ENCODE measurements at places on chromosomes 4 and X.

GRCh38 chr4:87052615-87053014 is 117.8 kb downstream of the AFF1 start:
- no peak for DNase-seq

- DNase-seq = no peak
Measured at GRCh38 chr4:137389911-137390520, 142.3 kb downstream of the PCDH18 start.

DNA sequence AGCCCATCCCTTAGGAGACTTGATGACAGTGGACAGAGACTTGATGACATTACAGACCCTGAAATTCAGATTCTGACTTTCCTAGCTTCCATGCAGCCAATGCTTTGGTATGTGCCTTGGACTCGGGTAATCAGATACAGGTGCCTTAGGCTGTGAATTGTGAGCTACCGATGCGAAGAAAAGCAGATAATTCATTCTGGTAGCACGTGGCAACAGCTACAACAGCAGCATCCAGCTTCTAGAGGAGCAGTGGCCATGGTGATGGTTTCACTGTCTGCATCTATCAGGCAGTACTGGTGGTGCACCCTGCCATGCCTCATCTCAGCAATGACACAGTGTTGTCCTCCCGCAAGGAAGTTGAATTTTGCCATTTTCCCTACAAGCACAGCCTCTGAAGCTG is 126.9 kb upstream of the TAPT1 start:
- no peak for DNase-seq

DNA sequence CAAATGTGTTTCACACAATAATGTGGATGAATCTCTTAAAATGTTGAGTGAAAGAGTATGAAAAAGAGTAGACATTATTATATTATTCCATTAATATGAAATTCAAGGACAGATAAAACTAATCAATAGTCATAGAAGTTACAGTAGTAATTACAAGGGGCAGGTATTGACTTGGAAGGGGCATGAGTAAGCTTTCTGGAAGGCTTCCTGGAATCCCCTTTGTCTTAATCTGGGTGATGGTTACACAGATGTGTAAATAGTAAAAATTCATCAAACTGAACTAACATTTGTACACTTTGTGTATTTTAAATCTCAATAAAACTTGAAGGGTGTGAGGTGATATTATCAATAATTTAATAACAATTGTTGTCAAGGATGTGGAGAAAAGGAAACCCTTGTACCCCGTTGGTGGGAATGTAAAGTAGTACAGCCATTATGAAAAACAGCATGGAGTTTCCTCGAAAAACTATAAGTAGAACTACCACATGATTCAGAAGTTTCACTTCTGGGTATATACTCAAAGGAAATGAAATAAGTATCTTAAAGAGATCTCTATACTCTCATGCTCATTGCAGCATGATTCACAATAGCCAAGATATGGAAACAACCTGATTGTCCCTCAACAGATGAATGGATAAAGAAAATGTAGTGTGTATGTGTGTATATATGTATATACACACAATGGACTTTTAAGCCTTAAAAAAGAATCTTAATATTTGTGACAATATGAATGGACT is 96.9 kb upstream of the MID1IP1 start:
- DNase-seq = no peak

DNA sequence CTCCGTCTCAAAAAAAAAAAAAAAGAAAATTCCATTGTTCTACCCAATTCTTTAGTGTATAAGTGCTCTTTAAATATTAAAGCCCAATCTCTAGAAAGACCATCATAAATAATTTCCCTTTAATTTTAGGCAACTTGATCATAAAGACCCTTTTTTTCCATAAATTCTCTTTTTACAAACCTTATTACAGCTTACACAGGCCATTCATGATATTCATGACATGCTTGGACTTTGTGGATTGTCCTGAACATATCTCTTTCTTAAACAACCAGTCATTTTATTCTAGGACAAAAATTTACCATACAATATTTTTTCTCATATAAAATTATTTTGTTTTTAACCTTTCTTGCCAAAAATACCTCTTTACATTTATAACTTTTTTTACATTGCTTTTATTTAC is 30.5 kb downstream of the TLR8 start:
- no peak for DNase-seq

DNA sequence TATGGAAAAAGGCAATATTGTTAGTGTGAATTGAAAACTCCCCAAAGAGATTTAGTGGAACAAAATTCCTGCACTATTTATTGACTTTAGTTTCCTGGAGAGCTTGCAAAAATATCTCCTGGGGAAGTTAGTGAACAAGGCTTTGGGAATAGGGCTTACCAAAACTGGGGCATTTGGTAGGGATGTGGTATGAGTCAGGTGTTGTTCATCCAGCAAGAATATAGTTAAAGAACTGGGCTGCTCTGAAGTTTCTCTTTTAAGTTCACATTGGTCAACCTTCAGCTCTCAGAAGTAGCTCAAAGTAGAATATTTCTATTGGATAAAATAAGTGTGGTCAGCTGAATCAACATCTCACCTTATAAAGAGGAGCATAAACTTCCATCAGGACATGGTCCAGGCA is 185.0 kb downstream of the CPE start:
- DNase-seq = no peak

DNA sequence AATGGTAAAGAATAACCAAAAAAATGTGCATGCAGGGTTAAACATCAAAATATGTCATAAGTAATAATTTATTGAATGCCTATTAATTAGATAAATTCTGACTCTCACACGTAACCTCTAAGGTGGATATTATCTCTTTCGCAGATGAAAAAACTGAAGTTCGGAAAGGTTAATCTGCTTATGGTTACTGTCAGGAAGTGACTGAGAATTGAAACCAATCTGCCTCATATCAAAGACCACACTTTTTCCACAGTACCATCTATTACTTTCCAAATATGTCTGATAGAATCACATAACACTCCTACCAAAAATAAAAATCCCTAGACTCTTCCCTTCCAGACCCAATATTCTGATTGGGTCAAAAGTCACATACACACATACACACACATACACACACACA is 6.2 kb downstream of the CHIC2 start:
- DNase-seq = no peak

- no peak for DNase-seq
Measured at GRCh38 chr4:6500481-6501140, 28.2 kb upstream of the PPP2R2C start.

- DNase-seq = no peak
Measured at GRCh38 chrX:11319806-11320520, 26.8 kb downstream of the AMELX start.

GRCh38 chr4:27100713-27101112 is 240.1 kb downstream of the STIM2 start:
- DNase-seq = no peak

DNA sequence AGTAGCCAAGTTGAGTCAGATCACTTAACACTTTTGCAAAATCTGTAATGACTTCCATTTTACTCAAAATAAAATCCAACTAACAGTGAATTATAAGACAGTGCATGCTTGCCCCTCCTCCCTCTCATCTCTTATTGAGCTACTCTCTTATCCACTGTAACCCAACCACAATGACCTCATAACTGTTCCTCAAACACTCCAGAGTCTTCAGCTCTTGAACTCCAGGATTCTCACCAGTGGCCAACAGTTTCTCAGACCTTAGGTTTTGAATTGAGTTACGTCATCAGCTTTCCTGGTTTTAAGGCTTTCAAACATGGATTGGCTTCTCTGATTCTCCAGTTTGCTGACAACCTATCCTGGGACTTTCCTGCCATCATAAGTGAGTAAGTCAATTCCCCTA is 938.3 kb downstream of the RAB28 start:
- DNase-seq = no peak

DNA sequence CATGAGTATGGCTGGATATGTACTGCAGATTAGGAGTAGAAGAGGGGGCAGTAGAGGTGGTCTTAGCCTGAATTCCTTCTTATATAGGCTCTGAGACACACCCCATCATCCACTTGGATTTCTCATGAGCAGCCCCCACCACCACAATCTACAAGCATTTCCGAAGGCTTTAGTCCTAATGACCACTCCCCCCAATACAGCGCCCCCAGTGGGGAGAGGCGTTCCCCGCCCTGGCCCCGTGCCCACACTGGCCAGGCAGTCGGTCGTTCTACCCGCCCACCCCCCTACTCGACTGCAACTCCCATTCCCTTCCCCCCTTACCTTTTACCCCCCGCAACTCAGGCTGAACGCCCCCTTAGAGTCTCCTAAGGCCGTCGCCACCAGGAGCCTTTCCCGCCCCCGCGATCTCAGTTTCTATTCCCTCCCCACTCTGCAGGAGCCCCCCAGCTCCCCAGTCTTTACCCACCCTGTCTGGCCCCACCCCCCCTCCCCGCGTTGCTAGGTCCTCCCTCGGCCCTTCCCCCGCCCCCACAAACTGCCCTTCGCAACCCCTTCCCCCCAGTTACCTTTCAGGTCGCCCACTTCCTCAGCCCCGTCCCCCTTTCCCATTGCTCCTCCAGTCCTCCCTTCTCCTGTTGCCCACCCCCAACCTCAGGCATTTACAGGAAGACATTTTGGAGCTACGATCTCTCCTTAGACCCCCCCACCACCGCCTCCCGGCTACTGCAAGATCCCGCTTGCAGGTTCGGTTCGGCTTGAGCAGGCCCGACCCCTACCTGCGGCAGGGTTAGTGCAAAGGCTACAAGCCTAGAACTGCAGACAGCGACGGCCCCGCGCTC is 468 bp downstream of the ZMYM3 start:
- no peak for DNase-seq

DNA sequence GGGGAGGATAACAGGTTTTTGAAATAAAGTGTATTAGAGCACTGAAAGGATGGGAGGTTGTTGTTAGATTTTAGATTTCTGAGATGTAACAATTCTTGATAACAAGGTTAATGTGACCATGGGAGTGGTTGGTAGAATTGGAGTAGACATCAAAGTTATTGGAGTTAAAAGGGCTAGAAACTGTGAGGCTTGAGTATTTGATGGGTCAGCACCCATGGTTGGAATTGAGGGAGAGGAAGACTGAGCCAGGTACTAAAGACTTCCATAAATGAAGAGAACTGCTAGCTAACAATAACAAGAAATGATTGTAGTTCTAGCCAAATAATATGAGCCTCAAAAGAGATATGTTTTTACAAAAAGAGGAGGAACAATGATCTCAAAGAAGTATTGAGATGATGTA is 98.8 kb downstream of the HEPH start:
- no peak for DNase-seq

GRCh38 chr4:99856166-99856565 is 38.1 kb downstream of the LAMTOR3 start:
- no peak for DNase-seq

DNA sequence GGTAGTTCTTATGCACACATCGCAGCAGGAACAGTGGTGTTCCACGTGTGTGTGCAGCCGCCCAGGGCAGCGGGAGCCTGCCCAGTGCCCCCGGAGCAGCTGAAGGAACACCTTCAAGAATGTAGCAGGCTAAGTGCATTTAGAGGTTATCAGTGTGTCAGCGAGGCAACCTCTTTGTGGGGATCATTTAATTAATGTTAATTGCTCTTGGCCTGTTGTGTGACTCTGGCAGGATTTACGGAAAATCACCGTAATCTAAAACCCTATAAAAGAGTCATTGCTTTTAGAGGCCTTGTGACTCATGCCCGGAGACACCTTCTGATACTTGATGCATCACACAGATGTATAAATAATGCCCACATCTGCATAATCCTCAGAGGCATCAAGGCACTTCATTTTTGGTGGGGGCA is 47.3 kb upstream of the GATB start:
- no peak for DNase-seq

GRCh38 chr4:56723201-56723605 is 42.1 kb upstream of the HOPX start:
- DNase-seq = no peak
